ENCODE measurements at places on chromosomes 2 and 18.

DNA sequence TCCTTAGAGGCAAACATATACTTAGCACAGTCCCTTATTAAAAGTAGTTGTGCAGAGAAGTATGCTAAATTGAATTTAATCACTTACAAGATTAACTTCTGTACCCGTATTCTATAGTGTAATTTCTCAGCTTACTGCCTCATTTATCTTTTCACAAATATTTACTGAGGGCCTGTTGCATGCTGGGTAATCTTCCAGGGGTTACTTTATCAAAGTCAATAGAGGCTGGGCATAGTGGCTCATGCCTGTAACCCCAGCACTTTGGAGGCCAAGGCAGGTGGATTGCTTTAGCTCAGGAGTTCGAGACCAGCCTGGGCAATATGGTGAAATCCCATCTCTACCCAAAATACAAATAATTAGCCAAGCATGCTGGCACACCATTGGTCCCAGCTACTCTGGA lies 111.7 kb upstream of the RAB27B start:
- DNase-seq, result no peak

DNA sequence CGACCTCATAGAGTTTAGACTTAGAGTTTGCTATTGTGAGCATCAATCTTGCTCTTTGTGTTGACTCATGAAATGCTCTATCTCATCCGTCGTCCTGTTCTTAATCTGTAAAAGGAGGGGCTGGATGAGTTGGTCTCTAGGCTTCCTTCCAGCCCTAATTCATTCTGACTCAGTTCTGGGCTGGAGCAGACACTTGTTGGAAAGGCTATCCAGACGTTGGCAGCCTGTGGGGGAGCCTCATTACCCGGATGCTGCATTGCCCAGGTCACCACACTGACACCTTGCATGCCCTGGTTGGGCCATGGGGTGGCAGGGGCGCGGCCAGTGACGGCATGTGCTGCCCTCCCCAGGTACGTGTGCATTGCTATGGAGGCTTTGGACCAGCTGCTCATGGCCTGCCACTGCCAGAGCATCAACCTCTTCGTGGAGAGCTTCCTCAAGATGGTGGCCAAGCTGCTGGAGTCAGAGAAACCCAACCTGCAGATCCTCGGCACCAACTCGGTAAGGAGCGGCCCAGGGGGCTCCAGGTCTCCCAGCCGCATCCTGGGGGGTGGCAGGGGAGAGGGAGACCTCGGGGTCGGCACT lies 61.5 kb downstream of the EFR3B start:
- no peak for DNase-seq

DNA sequence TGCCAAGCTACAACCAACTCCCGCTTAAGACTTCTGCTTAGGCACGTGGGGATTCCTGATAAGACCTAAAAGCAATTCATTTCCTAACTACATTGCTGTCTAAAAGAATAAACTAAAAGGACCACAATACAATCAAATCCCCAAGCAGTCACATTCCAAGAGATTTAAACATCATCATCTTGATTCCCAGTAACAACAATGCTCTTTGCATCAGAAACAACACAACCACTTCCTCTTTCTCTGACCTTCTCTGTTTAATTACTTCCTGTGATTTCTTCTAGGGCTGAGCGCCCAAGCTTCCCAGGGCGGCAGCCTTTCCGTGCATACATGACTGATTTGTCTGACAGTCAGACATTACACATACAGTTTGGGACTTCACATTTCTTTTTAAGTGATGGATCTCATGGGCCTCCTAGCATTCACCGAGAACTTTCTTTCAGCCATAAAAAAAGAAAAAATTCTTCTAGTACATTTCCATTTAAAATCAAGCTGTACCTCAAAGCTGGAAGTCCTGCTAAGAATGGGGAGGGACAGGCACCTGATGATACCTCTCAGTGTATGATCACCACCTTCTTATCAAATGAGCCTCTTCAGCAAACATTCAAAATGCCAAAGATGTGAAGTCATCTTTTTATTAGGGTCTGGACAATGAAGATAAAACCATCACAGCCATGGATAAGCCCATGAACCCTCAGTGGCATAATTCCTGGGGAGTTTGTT lies 11.5 kb downstream of the SPRED2 start:
- peak; percentile 65 for DNase-seq

- DNase-seq, result no peak
Measured at GRCh38 chr2:200091126-200091525, 135.7 kb downstream of the MAIP1 start.

GRCh38 chr18:75073654-75074053 lies 135.3 kb downstream of the PTGR3 start:
- no peak for DNase-seq

- DNase-seq, result no peak
Measured at GRCh38 chr2:35783723-35784122, 571.9 kb upstream of the CRIM1 start.

DNA sequence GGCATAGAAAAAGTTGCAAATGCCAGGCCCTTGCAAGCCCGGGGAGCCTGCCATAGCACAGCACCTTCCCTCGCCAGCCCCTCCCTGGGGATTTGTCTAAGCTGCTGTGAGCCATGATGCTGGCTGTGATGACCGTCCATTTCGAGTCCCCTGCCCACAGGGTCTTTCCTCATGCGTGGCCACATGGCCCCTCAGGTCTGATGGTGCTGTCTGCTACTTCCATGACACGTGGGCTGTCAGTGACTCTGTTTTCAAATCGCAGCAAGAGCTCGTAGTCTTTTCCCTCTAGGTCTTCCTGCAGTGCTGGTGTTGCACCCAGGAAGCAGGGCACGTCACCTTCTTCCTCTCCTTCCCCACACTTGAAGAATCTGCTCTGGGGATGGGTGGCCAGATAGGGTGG lies 15.5 kb upstream of the GNAL start:
- DNase-seq, result no peak

DNA sequence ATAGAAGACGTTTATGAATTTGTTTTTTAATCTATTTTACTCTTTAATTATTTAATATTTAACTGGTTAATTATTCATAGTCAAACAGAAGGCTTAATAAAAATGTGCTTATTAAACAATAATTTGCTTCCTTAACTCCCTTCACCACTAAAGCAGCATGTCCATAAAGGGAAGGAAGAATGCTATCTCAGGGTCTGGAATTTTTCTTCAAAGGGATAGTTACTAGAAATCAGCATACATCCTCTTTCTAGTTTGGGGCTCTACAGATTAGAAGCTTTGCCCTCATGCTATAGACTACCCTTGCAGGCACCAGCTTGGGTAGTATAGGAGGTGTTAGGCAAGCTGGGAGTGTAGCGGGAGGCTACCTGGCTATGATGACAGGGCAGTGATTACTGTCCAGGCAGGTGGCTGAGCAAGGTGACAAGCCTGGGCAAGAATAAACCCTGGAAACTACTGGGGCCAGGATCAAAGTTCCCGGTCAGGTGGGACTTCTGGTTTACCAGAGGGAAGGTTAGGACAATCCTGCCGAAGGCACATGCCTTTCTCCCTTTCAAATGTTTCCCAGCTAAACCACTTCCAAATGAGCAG lies 276.0 kb upstream of the REV1 start:
- no peak for DNase-seq

DNA sequence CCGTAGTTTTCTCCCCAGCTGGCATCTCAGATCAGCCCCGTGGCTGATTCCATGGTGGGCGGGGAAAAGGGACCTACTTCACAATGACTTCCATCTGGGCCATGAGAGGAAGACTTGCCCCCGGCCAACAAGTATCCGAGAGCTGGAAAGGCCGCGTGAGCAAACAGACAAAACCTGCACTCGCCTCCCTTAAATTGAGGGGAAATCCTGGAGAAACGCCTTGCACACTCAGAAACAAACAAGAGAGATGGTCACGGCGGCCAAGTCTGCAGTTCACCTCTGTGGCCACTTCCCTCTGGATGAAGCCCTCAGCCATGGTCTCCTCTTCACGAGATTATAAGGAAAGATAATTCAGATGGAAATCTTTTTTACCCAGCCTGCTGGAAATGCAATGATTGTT lies 39.4 kb upstream of the TPO start:
- DNase-seq, result no peak

- no peak for DNase-seq
Measured at GRCh38 chr2:52933878-52934277, 833.7 kb upstream of the CHAC2 start.

GRCh38 chr2:164917296-164917903 lies 37.9 kb downstream of the SLC38A11 start:
- no peak for DNase-seq
